ENCODE measurements at places on chromosomes 12 and 14. TPM values are rescaled to one million over a fixed set of nuclear protein-coding genes. Genes with fewer than 3 reads are reported as not detected.

Gene INHBC
- total RNA-seq, result 0.09 TPM

Gene GALNT9
- total RNA-seq, result 8.3 TPM

Gene CLEC4C
- total RNA-seq, result not detected

Gene TRIM9
- 0.09 TPM for total RNA-seq

Gene SLC41A2
- total RNA-seq, result 21.4 TPM

Gene BATF
- not detected for total RNA-seq

Gene REP15
- total RNA-seq, result 0.82 TPM

Gene WNT1
- total RNA-seq, result not detected

Gene DDN
- not detected for total RNA-seq

Gene AQP6
- not detected for total RNA-seq

Gene RPL10L
- not detected for total RNA-seq

Gene LGMN
- total RNA-seq, result 98.3 TPM

Gene NPAS3
- total RNA-seq, result 0.51 TPM

Gene CLEC14A
- 2.6 TPM for total RNA-seq

Gene KANSL2
- total RNA-seq, result 40.3 TPM

Gene FGD4
- 7.5 TPM for total RNA-seq

Gene DYRK2
- total RNA-seq, result 21.9 TPM

All from pericardium fibroblast (primary cell).